M059J (cell line): ENCODE measurements at places on chromosomes 12 and 14. TPM values are rescaled to one million over a fixed set of nuclear protein-coding genes. Genes with fewer than 3 reads are reported as not detected.

DNA sequence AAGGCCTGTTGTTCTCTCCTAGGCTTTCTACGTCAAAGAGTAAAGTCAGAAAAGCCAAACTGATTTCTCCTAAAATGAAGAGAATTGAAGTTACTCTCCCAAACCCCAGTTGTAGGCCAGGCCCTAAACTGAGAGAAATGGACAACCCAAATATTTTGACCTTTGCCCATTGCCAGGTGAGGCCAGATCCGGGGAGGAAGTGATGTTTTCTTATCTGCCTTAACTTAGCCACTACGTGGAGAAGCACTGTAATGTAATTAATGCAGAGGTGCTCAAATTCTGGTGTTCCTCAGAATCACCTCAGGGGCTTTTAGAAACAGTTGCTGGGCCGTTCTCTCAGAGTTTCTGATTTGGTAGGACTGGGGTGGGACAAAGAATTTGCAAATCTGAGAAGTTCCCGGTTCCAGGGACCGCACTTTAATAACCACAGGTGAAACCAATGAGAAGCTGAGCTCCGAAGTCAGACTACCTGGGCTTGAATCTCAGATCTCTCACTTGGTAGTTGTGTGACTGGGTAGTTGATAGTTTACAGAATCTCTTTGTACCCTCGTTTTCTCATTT is 73.2 kb downstream of the ETV6 start:
- no peak for DNase-seq

DNA sequence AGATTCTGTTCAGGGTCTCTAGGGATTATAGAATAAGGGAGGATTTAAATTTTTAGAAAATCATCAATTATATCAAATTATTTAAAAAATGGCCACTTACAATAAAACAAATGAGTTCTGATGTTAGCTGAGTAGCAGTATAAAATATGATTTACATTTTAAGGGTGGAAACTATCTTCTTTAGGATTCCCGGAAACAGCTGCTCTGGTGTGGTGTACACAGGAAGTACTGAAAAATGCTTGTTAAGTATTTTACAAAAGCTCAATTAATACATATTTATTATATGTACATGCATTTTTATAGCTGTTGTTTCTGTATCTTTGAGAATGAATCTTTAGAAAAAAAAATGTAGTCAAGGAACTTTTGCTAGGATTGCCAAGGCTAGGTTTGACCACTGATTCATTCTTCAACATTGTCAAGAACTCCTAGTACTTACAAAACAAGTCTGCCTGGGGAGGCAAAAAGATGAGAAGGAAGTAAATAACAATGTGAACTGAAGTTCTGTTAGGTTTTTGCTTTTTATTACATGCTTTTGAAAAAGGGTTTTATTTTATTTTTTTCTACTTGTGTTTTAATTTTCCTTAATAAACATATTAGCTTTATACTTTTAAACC is 48.0 kb downstream of the ARF6 start:
- DNase-seq, result no peak

DNA sequence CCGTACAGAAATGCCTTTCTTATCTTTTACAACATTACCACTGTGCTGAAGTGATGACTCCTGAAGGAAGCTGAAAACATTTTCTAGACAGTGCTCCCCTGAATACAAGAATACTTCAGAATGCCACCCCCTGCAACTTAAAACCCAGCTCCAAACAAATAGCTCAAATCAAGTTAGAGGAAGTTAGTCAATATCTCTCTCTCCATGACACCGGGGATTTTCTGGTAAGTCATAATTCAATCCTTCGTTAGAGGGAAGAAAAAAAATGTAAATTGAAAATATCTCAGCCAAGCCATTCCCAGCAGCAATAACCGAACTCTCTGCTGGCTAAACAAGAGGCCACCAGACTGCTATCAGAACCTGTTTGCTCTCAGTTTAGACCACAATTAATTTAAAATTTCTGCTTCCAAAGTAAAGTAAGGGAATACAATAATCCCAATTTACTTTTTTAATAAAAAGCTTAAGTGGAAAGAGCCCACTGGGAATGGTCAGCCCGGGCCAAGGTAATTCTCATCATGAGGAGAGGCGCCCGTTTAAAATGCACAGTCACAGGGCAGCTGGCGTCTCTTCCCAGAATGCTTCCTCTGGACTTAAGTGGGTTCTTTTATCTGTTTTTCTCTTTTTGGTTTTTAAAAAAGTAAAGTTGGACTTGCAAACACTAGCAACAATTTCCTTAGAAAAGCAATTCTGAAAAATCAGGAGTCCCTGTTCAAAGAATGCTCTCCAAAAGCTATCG is 710.1 kb upstream of the STXBP6 start:
- DNase-seq, result no peak

DNA sequence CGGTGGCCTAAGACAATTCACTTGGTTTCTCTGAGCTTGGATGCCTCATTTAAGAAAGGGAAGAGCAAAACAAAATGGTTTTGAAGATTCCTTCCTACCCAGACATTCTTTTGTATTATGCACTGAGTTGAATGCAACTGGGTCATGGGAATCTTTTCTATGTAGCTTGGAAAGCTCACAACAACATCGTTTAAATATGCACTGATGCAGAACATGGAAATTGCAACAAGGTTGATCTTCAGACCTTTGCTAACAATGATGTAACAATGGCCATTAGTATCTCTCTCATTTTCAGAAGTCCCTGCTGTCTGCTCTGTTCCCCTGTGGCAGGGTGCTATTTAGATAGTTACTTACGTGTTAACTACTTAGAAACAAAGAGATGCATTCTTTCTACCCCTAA is 30.1 kb upstream of the IGF1 start:
- no peak for DNase-seq

DNA sequence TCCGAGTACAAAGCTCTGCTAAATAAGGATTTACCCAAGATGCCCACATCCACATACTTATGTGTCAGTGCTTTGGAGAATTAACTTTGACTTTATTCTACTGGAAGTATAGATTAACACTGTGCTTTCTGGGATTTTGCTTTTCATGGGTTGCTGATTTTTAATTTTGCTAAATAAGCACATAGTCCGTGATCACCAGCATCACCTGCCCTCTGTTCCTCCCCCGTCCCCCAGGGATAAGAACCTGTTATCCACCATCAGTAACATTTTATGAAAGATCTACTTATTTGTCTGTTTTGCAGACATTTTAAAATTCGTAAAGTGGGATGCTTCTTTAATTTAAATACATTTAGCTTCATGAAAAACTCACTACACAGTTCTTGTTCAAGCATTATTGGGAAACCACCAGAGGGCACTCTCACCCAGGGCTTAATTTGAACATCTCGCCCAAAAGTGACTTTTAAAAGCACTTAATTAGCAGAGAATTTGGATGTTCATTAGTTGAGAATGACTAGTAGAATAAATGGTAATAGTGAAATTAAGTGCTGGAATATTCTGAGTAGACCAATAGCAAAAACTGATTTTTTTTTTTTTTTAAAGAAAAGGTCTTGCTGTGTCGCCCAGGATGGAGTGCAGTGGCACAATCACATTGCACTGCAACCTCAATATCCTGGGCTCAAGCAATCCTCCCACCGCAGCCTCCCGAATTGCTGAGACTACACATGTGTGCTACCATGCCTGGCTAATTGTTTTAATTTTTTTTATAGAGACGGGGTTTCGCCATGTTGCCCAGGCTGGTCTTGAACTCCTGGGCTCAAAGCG is 35.7 kb downstream of the MRPL42 start:
- DNase-seq, result peak; percentile 49

Gene LBHD2
- total RNA-seq, result not detected in 2 replicates

- DNase-seq, result peak; percentile 31
Observed at GRCh38 chr12:24470050-24470449, 478.9 kb downstream of the BCAT1 start.

Gene KCNH3
- total RNA-seq, result 0.05 TPM in 1 of 2 replicates, not detected in the other
